ENCODE measurements at places on chromosomes 13 and 19.

- no peak for DNase-seq
These were observed 25.5 kb upstream of the TSC22D1 start for GRCh38 chr13:44601586-44601985.

GRCh38 chr19:55857149-55857548 lies 20.8 kb downstream of the NLRP4 start:
- no peak for DNase-seq

- DNase-seq, result no peak
These were observed 4.8 kb upstream of the GJA3 start for GRCh38 chr13:20165417-20166257.

- DNase-seq, result peak; percentile 34
These were observed 18.4 kb downstream of the SBNO2 start for GRCh38 chr19:1155352-1156304.

DNA sequence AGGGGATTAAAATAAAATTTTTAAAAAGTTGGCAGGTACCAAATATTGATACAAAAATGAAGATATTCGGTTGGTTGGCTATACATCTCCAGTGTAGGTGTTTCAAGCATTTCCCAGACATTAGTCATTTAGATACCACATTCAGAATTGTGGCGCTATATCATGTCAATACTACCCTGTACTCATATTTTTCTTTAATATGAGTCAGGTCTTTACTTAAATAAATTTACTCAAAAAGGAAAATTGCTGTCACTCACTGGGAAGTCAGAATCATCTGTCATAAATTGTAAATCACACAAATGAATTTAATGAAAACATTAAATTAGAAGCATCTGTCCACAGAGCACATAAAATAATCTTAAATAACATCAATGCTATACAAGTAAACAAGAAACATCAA lies 134.2 kb downstream of the TSHZ3 start:
- DNase-seq, result no peak

GRCh38 chr13:110881839-110882627 lies 32.8 kb downstream of the ANKRD10 start:
- DNase-seq, result no peak

- DNase-seq, result no peak
These were observed 66.2 kb downstream of the RUBCNL start for GRCh38 chr13:46320821-46321220.

DNA sequence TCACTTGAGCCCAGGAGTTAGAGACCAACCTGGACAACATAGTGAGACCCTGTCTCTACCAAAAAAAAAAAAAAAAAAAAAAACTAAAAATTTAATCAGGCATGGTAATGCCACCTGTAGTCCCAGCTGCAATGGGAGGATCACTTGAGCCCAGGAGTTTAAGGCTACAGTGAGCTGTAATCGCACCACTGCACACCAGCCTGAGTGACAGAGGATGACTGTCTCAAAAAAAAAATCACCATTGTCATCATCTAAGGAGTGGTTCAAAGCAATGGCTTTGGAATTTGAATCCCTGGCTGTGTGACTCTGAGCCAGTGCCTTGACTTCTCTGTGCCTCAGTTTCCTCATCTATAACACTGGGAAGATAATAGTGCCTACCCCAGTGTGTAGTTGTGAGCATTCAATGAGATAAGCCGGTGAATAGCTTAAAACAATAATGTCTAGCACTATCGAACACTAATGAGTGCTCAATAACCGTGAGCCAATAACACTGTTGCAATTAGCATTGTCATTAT lies 11.5 kb downstream of the IGSF23 start:
- no peak for DNase-seq

GRCh38 chr13:97002581-97002980 lies 8.3 kb upstream of the OXGR1 start:
- no peak for DNase-seq

DNA sequence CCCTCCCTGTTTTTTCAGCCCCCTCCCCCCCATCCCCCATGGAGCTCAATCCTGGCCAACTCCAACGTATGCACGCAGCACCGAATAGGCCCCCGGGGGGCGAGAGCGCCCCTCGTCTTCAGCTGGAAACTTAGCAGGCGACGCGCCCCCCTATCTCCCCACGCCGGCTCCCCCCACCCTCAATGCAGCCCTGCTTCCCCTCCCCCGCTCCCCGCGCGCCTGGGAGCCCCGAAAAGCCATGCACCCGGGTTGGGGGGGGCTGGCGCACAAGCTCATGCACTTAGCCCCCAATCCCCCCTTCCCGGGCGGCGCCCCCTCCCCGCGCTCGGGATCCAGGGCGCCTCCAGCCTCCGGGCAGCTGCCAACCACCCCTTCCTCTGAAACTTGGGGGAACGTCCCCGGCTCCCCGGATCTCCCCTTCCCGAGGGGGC lies 508 bp downstream of the ZBTB7A start:
- no peak for DNase-seq

- no peak for DNase-seq
These were observed 20.0 kb upstream of the ALOX5AP start for GRCh38 chr13:30715372-30715756.

- DNase-seq, result no peak
These were observed 1628.3 kb downstream of the PCDH9 start for GRCh38 chr13:65601855-65602254.

GRCh38 chr19:2329501-2329916 lies 1.0 kb downstream of the SPPL2B start:
- DNase-seq, result no peak

DNA sequence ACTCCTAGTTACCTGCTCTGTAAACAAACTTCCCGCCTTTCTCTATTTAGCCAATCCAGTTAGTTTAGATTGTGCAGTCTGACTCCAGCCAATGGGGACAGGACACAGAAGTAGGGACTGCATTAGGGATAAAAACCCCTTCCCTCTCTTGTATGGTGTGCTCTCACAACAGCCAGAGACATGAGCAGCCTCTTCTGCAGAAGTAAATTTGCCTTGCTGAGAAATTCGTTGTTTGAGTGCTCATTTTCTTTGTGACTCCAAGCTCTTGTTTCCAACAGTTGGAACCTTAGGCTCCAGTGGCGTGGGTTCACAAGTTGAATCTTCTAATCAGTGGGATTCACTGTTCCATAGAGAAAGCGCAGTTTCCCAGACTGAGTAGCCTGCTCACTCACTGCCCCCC lies 66.1 kb downstream of the ZNF93 start:
- DNase-seq, result no peak

DNA sequence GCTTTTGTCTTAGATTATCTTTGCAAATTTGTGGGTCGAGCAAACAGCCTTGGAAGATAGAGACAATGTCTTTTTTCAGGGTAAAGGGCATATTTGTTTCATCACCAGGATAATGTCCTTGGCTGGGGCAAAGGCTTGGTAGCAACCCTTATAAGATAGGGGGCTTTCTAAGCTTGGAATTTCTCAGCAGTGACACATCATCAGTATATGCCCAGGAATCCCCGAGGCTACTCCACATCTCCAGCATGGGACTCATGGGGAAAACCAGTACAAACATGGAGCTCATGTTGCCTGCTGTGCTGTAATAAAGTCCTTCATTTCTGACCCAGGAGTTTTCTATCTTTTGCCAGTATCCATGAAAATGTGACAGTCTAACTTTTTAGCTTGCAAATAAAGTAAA lies 77.1 kb downstream of the DCLK1 start:
- DNase-seq, result no peak

- DNase-seq, result peak; percentile 59
These were observed 475.6 kb downstream of the COG6 start for GRCh38 chr13:40130871-40131636.

DNA sequence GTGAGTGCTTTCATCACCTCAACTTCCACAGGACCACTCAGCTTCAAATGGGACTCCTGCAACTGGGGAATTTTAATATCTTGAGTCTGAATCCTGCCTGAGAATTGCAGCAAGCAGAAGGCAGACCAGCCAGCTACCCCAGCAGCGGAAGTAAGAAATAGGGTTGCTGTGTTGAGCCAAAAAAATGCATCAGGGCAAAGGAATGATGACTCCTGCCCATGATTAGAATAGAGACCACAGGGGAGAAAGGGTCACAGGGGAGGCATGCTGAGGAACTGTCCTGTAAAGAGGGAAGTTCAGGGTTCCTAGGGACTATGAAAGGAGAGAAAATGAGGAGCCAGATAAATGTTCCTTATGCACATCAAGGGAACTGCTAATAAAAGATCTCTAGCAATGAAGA lies 370.2 kb downstream of the KCTD12 start:
- peak; percentile 74 for DNase-seq

DNA sequence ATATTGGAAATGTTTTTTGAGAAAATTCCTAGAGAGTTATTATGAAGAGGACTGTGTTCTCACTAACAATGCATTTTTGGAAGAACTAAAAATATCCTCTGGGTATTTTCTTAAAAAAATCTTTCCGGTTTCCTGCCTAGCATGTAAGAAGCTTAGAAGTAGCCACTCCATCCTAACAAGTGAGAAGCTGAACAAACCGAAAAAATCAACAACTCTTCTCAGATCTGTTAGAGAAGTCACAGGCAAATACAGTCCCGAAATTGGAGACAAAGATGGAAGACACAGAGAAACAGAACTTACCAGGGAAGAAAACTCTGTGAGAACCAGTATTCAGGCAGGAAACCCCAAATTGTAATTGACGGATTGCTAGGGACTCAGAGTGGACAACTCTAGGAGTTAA lies 173.0 kb downstream of the KLF12 start:
- peak; percentile 30 for DNase-seq

GRCh38 chr19:41233748-41234240 lies 14.8 kb downstream of the AXL start:
- no peak for DNase-seq

DNA sequence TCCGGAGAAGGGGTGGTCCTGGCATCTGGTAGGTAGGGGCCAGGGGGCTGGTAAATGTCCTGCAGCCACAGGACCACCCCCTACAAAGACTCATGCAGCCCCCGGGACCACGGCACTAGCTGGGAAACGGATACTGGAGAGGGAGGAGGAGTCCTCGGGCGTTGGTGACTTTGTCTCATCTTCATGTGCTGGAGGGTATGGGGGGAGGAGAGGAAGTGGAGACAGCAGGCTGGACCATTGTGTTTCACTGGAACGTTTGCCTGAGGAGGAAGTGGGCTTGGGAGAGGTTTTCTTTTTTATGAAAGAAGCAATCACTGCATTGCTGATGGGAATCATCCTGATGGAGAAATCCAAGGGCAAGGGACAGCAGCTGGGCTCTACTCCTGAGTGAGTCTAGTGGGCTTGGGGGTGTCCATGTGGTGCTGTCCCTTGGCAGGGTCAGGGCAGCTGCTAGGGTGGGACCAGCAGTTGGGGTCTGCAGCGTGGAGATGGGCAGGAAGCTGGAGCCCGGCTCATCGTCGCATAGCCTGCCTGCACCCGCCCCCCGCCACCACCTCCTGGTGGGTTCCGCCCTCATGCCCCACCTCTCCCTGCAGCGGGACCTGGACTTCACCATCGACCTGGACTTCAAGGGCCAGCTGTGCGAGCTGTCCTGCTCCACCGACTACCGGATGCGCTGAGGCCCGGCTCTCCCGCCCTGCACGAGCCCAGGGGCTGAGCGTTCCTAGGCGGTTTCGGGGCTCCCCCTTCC lies 1.7 kb upstream of the ADM5 start:
- DNase-seq, result peak; percentile 72

GRCh38 chr13:46551410-46552302 lies 1.3 kb upstream of the LRCH1 start:
- peak; percentile 86 for DNase-seq

DNA sequence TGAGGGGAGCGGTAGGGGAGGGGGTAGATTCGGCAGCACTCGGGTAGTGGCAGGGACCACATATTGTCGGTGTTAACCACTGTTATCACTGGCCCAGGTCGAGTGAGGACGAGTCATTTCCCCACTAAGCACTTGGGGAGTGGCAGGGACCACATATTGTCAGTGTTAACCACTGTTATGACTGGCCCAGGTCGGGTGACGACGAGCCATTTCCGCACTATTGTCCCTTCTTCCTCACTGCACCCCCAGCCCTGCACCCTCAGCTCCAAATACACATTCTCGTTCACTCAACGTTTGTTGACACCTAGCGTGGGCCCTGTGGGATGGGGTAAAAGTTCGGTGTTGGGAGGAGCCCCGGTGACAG lies 467 bp upstream of the CLN5 start:
- peak; percentile 9 for DNase-seq

DNA sequence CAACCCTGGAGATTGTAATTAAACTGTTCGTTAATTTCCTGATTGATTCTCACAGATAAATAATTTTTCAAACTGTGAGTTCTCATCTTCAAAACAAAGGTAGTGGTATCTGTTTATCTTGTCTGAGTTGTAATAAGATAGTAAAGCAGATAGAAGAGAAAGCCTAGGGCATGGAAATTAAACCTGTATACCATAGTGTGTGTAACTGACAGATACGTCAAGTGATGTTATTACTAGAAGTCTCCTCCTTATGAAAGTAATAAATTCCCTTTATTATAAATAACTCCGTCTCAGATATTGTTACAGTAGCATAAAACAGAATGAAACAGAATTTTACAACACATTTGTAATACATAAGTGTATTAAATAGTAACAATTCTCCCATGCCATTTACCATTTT lies 1065.1 kb downstream of the SLITRK1 start:
- no peak for DNase-seq

All from EH (cell line).